ENCODE measurements at places on chromosomes 7 and 10.

DNA sequence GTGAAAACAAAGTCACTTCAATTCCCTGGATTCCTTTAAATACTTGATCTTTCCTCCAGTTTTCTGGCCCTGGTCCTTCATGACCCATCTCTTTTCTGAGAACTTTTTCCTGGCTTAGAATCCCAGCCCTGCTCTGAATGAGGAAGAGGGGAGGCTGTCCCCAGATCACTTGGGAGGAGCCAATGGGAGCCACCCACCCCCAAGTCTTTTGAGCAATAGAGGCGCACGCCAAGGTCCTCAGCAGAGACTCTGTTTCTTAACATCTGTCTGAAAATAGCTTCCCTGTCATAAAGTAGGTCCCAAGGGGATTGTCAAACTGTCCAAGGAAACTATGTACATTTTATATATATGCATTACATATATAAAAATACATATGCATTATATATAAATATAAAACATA is 126.8 kb downstream of the ADRA2A start:
- no peak for DNase-seq

- no peak for DNase-seq
Observed at GRCh38 chr10:119379466-119380071, 162.9 kb downstream of the RGS10 start.

- no peak for DNase-seq
Observed at GRCh38 chr10:90306187-90306586, 551.7 kb downstream of the HTR7 start.

DNA sequence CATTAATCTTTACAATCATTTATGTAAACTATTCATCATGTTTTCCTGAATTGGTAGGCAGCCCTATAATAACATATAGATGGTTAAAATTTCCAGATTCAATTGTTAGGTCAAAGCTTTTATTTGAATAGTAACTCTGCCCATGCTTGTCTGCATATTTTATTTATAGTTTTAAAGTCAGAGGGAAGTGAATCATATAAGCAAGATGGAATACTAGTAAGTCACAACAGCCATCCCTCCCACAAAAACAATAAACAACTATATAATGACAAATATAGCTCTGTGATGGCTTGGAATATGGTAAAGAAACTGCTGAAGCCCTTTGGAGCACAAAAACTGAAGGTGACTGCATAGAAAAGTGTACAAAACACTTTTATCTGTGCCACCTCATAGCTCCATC is 156.3 kb upstream of the TMEM106B start:
- DNase-seq = no peak

- DNase-seq = peak; percentile 59
Observed at GRCh38 chr7:155002411-155003091, 373 bp downstream of the PAXIP1 start.

- peak; percentile 72 for DNase-seq
Observed at GRCh38 chr10:101066146-101066895, 4.5 kb downstream of the KAZALD1 start.

DNA sequence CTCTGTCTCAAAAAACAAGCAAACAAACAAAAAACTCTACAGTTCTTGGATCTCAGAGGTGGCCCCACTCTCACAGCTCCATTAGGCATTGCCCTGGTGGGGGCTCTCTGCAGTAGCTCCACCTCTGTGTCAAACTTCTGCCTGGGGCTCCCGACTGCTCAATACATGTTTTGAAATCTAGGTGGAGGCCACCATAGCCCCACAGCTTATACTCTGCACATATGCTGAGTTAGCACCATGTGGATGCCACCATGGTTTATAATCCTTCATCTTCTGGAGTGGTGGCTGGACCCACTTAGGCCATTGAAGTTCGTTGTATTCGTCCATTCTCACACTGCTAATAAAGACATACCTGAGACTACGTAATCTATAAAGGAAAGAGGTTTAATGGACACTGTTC is 78.4 kb downstream of the SEPTIN14 start:
- no peak for DNase-seq

DNA sequence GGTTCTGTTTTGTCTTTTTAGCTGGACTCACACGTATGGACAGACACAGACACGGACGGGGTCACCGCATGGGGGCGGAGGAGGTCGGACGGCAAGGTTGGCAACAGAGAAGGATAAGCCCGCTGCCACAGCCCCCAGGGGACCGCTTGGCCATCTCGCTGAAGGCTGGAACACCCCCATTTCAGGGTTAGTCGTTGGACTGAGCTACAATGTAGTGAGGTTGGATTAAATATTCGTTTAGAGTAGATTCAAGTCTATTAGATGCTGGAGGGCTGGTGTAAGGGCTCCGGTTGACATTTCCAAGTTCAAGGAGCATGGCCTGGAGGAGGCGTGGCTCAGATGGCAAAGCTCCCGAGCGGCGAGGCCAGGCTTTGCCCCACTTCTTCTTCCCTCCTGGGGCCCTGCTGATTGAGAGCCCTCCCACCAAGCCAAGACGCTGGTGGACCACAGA is 35.2 kb downstream of the PPIF start:
- no peak for DNase-seq

DNA sequence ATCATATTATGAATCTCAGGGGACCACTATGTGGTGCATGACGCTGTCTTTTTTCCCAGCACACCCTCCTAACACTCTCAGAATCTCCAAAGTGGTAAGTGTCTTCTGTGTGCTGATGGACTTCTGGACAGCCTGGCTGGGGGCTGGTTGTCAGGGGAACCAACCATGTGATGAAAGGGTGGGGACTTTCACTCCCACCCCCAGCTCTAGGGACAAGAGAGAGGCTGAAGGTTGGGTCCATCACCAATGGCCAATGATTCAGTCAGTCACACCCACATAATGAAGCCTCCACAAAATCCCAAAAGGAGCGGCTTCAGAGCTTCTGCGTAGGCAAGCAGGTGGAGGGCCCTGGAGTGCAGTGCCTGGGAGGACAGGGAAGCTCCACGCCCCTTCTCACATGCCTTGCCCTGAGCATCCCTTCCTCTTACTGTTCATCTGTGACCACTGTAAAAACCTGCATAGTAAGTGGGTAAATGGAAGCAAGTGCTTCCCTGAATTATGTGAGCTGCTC is 44.6 kb downstream of the RASGEF1A start:
- DNase-seq = no peak

GRCh38 chr7:138903859-138904435 is 77.2 kb downstream of the KIAA1549 start:
- DNase-seq = no peak

GRCh38 chr10:84946904-84947303 is 618.5 kb downstream of the CCSER2 start:
- DNase-seq = no peak

DNA sequence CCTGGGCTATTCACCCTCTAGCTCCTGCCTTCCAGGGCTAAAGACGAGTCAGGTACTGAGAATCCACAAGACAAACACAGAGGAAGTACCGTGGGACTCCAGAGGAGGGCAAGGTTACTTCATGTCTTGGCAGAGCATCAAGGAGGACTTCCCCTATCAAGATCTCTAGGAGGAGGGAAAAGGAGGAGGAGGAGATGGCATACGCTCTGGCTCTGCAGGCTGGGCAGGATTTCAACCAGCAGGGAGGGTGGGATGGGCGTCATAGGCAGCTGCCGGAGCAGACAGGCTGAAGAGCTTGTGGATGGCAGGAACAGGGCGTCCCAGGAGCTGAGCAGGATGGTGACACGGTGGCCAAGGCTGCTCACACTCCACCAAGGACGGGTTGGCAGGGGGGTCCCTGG is 21.3 kb downstream of the MDH2 start:
- no peak for DNase-seq

- no peak for DNase-seq
Observed at GRCh38 chr10:47264797-47265281, 35.2 kb upstream of the GDF10 start.

DNA sequence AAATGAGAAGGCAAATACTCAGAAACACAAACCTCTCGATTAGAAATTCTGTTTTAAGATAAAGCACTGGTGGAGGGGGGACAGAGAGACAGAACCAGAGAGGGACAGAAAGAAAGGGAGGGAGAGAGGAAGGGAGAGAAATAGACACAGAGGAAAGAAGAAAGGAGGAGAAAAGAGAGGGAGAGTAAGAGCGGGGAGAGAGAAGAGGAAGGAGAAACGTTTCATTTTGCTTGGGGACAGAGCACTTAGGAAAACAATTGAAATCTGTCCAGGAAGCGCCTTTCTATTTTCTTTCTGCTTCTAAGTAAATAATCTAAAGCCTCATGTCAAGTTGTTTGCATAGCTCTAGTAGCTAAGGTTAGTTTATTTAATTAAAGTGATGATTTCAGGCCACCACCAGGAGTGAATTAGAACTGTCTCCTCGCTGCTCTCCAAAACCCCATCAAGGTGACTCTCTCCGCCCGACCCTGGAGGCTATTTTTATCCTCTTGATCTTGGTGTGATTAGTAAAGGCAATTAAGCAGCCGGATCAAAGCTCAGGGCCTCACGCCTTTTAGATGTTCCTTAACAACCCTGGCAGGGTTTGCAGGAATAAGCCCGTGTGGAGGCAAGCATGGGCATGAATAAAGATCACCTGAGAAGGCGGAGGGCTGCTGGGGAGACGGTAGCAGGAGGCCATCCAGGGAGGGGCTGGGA is 73.4 kb upstream of the INSIG1 start:
- no peak for DNase-seq

GRCh38 chr7:104156842-104157277 is 51.0 kb downstream of the ORC5 start:
- no peak for DNase-seq

DNA sequence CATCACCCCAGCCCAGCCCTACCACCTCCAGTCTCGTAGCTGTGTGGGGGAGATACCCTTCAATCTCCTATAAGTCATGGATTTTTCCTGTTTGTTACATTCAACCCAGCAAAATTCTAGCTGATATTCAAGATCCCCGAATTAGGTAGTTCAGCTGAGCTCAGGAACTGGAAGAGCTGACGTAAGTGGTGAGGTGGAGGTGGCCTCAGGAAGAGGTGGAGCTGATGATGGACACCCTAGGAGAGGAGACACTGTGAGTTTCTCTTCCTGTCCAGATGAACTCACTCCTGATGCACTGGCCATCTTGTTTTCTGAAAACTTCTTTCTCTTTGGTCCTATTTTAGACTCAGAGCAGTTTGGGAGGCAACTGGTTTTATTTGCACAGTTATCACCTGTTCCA is 90.5 kb upstream of the PITRM1 start:
- DNase-seq = no peak

- DNase-seq = no peak
Observed at GRCh38 chr10:490891-491571, 198.4 kb downstream of the DIP2C start.

DNA sequence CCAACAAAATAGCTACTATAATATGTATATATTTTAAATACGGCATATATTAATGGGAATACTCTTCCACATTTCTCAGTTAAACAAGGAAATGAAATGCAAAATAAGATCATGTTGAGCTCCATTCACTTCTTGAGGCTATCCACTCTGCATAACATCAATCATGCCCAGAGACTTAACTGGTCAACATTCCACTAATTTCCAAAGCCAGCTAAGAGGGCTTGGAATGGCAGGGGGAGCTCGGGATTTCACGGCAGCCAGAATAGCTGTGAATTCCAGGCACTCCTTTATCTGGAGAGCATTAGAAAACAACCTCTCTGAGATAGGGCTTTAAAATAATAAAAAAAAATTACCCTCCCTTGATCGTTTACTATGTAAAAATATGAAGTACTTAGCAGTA is 194.9 kb upstream of the CDCA7L start:
- DNase-seq = no peak

GRCh38 chr10:121076776-121077715 is 225.9 kb downstream of the WDR11 start:
- DNase-seq = no peak

DNA sequence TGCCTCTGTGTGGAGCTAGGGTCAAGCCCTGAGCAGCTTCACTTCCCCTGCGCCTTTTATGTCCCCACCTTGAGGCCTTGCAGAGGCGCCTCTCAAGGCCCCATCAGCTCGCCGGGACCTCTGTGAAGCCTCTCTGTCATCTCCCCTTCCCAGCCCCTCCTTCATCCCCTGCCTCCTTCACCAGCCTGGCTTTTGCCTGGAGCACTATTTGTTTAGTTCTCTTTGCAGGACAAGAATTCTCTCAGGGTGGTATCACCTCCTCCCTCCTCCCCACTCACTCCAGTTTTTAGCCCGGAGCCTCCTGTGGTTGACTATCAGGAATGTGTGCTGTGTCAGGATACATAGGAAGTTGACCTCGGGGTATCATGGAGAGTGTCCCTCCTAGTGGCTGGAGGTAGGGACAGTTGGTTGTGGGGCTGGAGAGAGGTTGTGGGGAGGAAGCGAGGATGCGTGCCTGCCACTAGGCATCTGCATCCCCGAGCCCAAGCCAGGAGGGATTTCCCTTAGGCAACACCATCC is 89.8 kb upstream of the ANLN start:
- DNase-seq = no peak

DNA sequence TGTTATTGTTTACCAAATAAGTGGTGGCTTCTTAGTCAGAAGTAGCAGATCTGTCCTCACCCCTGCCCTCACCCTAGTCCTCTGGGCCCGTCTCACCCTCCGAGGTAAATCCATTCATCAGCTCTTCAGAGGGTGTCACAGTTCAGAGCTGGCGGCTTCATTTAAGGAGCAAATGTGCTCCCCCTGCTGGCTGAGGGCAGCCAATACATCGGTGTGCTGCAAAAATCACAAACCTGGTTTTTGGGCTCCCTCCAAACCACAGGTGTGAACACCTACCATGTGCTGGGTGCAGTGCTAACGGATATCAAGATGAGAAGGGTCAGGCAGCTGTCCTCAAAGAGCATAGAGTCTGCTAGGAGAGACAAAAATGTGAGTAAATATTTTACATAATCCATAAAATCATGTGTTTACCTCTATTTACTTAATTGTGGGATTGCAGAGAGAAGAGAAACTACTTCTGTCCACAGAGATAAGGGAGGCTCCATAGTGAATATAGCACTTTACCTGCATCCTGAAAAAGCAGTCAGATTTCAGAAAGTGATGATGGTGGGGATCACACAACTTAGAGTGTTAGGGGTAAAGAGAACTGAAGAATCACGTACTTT is 15.5 kb upstream of the CRTAC1 start:
- no peak for DNase-seq

GRCh38 chr7:24715171-24715570 is 42.1 kb downstream of the GSDME start:
- no peak for DNase-seq

GRCh38 chr10:95211606-95212279 is 17.7 kb downstream of the ACSM6 start:
- no peak for DNase-seq

DNA sequence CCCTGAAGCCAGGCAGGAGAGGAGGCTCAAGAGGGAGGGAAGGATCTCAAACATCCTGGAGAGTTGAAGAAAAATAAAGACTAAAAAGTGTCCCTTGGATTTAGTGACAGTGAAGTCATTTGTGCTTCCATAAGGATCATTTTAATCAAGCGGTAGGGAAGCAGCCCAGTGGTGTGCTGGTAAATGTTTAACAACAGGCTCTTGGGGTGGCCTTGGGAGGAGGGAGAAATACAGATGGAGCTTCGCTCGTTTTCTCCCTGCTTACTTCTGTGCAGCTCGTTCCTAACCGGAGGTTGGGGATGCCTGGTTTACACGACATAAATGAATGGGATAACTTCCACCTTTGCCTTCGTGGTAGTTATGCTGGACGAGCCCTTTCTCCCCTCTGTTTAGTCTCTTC is 140.0 kb downstream of the CAMK1D start:
- DNase-seq = no peak

- no peak for DNase-seq
Observed at GRCh38 chr10:11758527-11759236, 16.5 kb downstream of the ECHDC3 start.

Data from right kidney (tissue), 9 donors.